Type B pancreatic cell (in vitro differentiated cells): ENCODE measurements at places on chromosomes 1 and 21. TPM values are rescaled to one million over a fixed set of nuclear protein-coding genes. Genes with fewer than 3 reads are reported as not detected.
A peak's percentile ranks its signal among the peaks of the same experiment; 100 is the strongest.

DNA sequence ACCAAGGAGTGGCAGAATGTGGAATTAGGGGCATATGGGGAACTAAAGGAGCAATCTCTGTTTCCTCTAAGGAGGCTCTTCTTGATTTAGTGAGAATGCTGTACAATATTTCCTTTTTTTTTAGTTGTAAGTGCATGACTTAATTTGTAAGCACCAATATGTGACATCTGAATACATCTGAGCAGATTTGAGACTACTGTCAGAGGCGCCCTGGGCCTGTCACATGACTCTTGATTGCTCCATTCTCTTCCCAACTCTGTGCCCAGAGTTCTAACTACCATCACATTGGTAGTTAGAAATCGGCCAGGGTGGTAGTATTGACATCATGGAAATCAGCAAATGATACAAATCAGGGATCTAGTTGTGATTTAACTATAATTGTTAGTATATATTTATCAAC is 110.1 kb upstream of the LMO4 start:
- H3K27me3 ChIP-seq = no peaks in the 10 kb centered on the region
- no peaks in the 10 kb centered on the region for H3K36me3 ChIP-seq
- DNase-seq = no peak
- H3K4me1 ChIP-seq = peaks cover 4% of the 10 kb centered on the region

Gene TEDDM1
- not detected in 2 replicates for total RNA-seq

DNA sequence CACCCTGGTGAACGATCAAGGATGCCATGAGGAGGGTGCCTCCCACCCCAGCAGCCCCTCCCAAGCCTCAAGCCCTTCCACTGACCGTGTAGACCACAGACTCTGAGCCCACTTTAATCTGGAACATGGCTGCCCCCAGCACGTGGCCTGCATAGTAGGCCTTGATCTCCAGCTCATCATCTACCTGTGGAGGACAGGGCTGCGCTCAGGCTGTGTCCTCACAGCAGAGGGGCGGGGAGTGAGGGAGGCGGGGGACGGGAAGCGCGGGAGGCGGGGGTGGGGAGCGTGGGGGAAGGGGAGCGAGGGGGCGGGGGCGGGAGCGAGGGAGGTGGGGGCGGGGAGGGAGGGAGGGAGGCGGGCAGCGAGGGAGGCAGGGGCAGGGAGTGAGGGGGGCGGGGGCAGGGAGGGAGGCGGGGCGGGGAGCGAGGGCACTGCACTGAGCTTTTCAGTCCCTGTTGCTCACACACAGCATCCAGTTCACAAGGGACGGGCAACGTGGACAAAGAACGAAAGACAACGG is 7.1 kb downstream of the PUSL1 start:
- H3K27me3 ChIP-seq = no peaks in the 10 kb centered on the region
- H3K4me3 ChIP-seq = no peak overlapping the region
- H3K27ac ChIP-seq = no peak overlapping the region
- no peak for DNase-seq

GRCh38 chr1:62991152-62991551 is 207.2 kb downstream of the ATG4C start:
- no peak overlapping the region for H3K4me3 ChIP-seq
- peaks cover 75% of the 10 kb centered on the region for H3K27me3 ChIP-seq

DNA sequence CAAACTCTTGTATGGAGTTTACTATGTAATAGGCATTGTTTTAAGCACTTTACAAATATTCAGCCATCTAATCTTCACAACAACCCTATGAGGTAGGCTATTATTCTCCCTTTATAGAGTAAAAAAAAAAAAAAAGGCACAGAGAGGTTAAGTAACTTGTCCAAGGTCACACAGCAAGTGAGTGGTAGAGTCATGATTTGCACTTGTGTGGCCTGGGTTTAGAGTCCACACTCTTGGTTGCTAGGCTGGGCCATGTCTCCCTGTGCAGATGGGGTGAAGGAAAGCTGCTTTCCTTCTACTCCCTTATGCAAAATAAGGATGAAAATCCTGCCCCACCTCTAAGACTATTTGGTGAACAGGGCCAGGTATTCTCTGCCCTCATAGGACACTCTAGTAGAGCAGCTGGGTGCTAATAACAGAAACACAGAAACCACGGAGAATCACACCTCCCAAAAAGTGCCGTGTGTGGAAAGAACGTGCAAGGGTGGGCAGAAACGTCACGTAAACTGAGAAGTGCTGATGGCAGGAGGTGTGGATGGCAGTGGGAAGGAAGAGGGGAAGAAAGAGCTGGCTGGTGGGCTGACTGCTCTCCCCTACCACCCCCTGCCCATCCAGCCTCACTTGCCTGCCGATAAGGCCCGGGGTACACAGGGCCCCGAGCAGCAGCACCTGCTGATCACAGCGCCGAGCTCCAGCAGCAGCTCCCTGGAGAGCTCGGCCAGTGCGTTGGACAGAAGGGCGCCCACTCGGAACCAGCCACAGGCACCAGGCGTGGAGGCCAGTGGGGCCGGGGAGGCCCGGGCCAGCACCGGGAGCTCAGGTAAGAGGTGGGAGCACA is 28.3 kb upstream of the VPS13D start:
- DNase-seq = no peak
- no peaks in the 10 kb centered on the region for H3K36me3 ChIP-seq
- H3K4me3 ChIP-seq = no peak overlapping the region
- H3K4me1 ChIP-seq = no peaks in the 10 kb centered on the region
- no peak overlapping the region for H3K27ac ChIP-seq
- no peaks in the 10 kb centered on the region for H3K27me3 ChIP-seq

Gene EXO1
- total RNA-seq = 10.2 and 25.5 TPM in 2 replicates

GRCh38 chr21:28761674-28762356 is 230.9 kb downstream of the LTN1 start:
- no peak overlapping the region for H3K4me3 ChIP-seq
- no peaks in the 10 kb centered on the region for H3K36me3 ChIP-seq
- H3K4me1 ChIP-seq = no peaks in the 10 kb centered on the region
- no peaks in the 10 kb centered on the region for H3K27me3 ChIP-seq
- no peak for DNase-seq

DNA sequence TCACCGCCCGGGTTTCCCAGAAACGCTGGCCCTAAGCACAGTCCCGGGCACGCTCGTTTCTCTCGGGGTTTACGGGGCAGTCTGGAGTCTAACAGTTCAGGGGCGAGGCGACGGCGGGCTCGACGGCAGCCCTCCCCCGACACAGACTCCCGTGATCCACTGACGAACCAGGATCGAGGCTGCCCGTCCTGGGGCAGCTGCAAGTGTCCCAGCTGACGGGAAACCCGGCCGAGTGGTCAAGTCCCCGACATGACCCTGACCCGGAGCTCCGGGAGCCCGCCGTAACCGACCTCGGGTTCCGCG is 494 bp downstream of the UBE2J2 start:
- peak overlapping the region; percentile 90 for H3K4me3 ChIP-seq
- peaks cover 5% of the 10 kb centered on the region for H3K36me3 ChIP-seq
- no peaks in the 10 kb centered on the region for H3K27me3 ChIP-seq
- peaks cover 26% of the 10 kb centered on the region for H3K4me1 ChIP-seq

Gene ZBTB8OS
- 41.7 and 49.8 TPM in 2 replicates for total RNA-seq

Gene ROR1
- total RNA-seq = 14.9 and 32.0 TPM in 2 replicates

DNA sequence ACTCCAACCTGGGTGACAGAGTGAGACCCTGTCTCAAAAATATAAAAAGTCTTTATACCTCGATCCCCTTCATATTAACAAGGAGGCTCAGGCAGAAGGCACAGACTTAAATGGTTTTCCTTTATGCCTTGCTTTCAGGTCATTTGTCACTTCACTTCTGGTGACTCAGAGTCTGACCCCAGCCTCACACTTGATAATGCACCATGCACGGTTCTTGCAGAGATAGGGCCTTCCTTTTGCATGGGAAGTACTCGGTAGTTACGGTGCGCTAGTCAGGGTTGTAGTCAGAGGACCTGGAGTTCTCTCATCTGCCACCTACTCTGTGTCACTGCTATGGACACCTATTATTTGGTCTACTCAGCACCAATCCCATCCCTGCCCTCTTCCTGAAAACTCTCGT is 43.6 kb upstream of the BMP8B start:
- peaks cover 24% of the 10 kb centered on the region for H3K4me1 ChIP-seq
- no peaks in the 10 kb centered on the region for H3K27me3 ChIP-seq
- H3K4me3 ChIP-seq = no peak overlapping the region
- H3K27ac ChIP-seq = peak overlapping the region; percentile 48
- H3K36me3 ChIP-seq = peaks cover 12% of the 10 kb centered on the region
- DNase-seq = no peak

Gene OR2T29
- total RNA-seq = not detected in 2 replicates

DNA sequence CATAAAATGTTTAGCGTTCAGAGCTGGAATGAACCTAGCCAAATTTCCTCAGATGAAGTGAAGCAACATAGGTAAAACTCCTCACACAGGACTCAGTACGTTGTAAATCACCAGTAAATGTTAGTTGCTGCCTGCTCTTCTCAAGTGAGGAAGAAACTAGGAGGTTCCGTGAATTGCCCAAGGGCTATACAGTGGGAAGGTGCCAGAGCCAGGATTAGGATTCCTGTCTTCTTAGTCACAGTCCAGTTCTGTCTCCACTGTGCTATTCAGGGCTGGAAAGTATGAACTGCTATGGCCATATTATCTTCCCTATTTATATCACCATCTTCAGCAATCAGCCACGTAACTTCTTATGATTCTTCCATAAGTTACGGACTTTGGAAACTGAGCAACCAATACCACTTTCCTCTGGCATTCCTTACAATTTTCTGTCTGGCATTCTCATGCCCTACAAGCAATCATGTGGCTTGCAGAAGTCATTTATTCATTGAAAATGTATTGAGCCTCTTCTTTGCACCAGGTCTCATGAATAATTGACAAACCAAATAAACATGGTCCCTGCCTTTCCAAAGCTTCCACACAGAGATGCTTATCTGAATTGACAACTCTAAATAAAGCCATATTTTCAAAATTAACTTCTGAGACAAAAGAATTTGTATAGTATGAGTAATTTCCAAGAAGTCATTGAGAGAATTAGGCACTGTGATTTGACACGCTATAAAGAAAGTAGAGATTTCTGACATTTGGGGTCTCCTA is 271.6 kb upstream of the SGIP1 start:
- peaks cover 6% of the 10 kb centered on the region for H3K4me1 ChIP-seq
- H3K27ac ChIP-seq = no peak overlapping the region
- no peaks in the 10 kb centered on the region for H3K27me3 ChIP-seq
- no peaks in the 10 kb centered on the region for H3K36me3 ChIP-seq

DNA sequence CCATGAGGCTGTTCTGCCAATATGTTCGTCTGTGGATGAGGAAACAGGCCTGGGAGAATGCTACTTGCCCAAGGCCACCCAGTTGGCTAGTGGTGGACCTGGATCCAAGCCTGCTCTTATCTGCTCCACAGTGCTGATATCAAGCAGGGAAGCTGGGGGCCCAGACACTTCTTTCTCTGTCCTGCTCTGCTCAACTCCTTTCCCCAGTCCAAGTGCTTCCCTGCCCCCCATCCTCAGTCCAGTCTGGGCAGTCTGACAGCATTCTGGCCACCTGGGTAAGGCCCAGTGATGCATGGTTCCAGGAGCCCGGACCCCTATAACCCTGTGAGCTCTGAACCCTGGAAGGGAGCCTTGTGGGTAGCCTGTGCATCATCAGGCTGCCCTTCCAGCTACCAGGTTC is 4.2 kb upstream of the PAQR7 start:
- H3K4me3 ChIP-seq = peak overlapping the region; percentile 25
- H3K27me3 ChIP-seq = no peaks in the 10 kb centered on the region
- H3K4me1 ChIP-seq = peaks cover 24% of the 10 kb centered on the region
- H3K36me3 ChIP-seq = no peaks in the 10 kb centered on the region
- no peak for DNase-seq

DNA sequence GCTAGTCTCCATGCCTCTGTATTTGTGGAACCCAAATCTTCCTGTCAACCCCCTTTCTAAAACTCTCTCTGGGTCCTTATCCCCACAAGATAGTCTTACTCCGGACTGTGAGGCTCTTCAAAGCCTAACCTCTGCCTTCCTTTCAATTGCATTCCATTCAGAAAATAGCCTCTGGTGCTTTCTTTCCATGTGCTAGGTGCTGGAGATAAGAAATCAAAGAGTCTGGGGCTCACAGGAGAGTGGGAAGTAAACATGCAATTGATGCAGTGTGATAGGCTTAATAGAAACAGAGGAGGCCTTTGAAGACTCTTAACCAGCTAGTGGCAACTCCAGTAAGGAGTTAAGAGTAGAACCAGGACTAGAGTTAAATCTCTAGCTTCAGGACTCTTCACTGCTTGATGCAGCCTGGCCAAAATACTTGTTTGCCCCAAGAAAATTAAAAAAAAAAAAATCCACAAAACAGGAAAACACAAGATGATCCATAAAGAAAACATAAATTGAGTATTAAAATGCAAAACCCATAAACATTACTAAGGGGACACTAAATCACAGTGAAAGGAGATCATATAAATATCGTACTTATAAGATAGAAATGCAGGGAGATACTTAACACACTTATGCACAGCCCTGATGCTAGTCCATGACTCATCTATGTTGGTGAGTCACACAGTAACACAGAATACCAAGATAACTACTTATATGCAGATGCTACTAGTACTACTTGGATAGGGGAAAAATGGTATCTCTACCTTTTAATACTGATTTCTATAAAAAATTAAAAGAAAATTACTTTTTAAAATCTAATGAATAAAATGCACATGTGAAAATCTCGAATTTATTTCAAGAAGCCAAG is 341.5 kb downstream of the KCNH1 start:
- no peaks in the 10 kb centered on the region for H3K36me3 ChIP-seq
- DNase-seq = no peak
- H3K27me3 ChIP-seq = no peaks in the 10 kb centered on the region

DNA sequence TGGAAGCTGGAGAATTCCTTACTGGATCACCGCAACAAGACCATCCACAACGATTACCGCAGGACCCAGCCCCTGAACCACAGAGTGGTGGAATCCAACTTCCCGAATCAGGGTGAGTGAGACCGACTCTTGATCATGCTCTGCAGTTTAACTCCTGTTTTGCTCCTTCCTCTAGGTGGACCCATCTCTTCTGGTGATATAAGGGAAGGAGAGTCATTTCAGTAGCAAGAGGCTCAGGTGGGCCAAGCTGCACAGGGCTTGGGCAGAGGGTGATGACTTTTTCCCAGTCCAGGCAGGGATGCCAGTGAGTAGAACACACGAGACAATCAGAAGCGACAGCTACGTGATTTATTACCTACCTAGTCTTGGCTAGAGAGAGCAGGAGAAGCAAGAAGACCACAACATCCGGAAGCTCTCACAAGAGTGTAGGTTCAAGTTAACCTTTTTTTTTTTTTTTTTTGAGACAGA is 25.2 kb downstream of the CA6 start:
- no peak for DNase-seq
- no peak overlapping the region for H3K27ac ChIP-seq
- H3K36me3 ChIP-seq = no peaks in the 10 kb centered on the region
- H3K4me3 ChIP-seq = no peak overlapping the region
- H3K4me1 ChIP-seq = no peaks in the 10 kb centered on the region

- H3K4me1 ChIP-seq = peaks cover 9% of the 10 kb centered on the region
- H3K36me3 ChIP-seq = no peaks in the 10 kb centered on the region
- H3K27me3 ChIP-seq = no peaks in the 10 kb centered on the region
Measured at GRCh38 chr1:94582565-94582964, 41.0 kb upstream of the F3 start.

Gene MAN1C1
- 6.4 and 9.1 TPM in 2 replicates for total RNA-seq

- no peak overlapping the region for H3K27ac ChIP-seq
- H3K4me3 ChIP-seq = no peak overlapping the region
- H3K4me1 ChIP-seq = no peaks in the 10 kb centered on the region
- no peaks in the 10 kb centered on the region for H3K36me3 ChIP-seq
- DNase-seq = no peak
- no peaks in the 10 kb centered on the region for H3K27me3 ChIP-seq
Measured at GRCh38 chr1:189175889-189176288, 1301.8 kb downstream of the BRINP3 start.

- H3K27me3 ChIP-seq = no peaks in the 10 kb centered on the region
- no peaks in the 10 kb centered on the region for H3K36me3 ChIP-seq
- peak overlapping the region; percentile 58 for H3K27ac ChIP-seq
Measured at GRCh38 chr1:25872713-25873112, 2.8 kb downstream of the PAQR7 start.

Gene ST6GALNAC5
- 21.1 and 36.6 TPM in 2 replicates for total RNA-seq

- H3K4me3 ChIP-seq = no peak overlapping the region
- DNase-seq = no peak
- no peaks in the 10 kb centered on the region for H3K27me3 ChIP-seq
- H3K4me1 ChIP-seq = peaks cover 10% of the 10 kb centered on the region
- no peaks in the 10 kb centered on the region for H3K36me3 ChIP-seq
- H3K27ac ChIP-seq = no peak overlapping the region
Measured at GRCh38 chr1:84365225-84366221, 32.8 kb upstream of the DNASE2B start.
